ENCODE measurements at places on chromosomes 1 and 21.
A peak's percentile ranks its signal among the peaks of the same experiment; 100 is the strongest.

GRCh38 chr1:192543445-192543844 is 32.1 kb upstream of the RGS1 start:
- no peak for DNase-seq

- DNase-seq, result no peak
Observed at GRCh38 chr1:178642282-178642681, 82.8 kb upstream of the RALGPS2 start.

DNA sequence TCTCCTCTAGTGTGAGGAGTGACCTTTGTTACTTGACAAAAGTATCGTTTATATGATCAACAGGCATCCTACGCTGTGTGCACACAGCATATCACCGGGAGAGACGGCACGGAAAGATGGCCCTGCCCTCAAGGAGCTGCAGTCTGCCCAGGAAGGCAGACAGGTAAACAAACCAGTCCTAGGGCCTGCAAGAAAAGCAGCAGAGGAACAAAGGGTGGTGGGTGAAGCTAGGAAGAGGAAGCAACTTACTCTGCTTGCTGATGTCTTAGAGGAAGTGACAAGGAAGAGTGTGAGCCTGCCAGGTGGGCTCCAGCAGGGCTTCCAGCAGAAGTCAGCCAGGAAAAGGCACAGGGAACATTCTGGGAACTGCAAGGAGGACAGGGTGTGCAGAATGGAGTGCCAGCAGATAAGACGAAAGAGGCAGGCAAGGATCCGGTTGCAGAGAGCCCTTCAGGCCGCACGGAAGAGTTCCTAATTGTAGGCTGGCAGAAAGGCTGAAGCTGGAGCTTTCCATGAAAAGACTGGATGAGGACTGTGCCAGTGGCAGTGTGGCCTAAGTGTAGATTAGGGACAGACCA is 106.7 kb downstream of the SLC45A1 start:
- no peak for DNase-seq

- no peak for DNase-seq
Observed at GRCh38 chr1:183590244-183591191, at the start of gene NCF2. Gene NCF2, minus strand, starts transcription at chr1:183590459. Its CDS starts 130 bp downstream, at chr1:183590329.

DNA sequence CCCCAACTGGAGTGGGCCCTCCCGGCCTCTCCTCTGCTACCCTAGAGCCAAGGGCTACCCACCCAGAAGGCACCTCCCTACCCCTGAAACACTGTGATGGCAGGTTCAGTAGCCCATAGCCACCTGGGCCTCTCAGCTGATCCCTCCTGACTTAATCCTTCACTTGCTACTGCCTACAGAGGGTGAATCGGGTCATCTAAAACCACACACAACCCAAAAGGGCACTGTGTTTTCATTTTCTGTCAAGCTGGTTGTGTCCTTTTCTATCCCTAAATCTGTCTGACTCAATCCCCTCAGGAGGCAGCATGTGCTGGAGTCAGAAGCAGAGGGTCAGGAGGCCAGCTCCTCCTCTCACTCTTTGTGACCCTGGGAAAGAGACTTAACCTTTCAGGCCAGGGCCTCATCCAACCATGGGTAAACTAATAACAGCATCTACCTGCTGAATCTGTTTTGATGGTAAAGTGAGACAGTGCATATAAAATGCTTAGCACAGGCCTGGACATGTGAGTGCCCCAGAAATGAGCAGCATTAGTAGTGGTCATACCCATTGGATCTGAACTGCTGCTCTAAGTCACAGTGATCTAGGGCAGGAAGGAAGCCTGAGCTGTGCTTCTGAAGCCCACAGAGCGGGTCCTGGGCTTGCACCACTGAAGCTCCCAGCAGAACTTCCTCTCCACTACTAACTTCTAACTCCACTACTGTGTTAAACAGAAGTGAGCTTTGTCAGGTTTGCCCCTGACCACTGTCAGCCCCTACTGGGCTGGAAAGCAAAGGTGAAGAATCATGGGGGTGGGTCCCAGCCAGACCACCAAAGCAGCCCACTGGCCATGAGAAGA is 11.0 kb downstream of the PMVK start:
- DNase-seq, result no peak

DNA sequence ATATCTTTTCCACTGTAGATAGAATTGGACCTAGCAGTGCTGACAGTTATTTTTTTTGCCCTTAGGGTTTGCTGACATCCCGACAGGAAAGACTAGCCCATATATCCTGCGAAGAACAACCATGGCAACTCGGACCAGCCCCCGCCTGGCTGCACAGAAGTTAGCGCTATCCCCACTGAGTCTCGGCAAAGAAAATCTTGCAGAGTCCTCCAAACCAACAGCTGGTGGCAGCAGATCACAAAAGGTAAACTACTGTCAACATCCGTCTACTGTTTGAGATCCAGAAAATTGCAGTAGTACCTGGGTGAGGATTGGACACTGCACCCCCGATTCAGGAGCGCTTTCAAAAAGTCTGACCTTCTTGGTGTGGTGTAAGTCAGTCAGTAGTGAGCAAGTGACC is 55.8 kb downstream of the CENPF start:
- peak; percentile 34 for DNase-seq

DNA sequence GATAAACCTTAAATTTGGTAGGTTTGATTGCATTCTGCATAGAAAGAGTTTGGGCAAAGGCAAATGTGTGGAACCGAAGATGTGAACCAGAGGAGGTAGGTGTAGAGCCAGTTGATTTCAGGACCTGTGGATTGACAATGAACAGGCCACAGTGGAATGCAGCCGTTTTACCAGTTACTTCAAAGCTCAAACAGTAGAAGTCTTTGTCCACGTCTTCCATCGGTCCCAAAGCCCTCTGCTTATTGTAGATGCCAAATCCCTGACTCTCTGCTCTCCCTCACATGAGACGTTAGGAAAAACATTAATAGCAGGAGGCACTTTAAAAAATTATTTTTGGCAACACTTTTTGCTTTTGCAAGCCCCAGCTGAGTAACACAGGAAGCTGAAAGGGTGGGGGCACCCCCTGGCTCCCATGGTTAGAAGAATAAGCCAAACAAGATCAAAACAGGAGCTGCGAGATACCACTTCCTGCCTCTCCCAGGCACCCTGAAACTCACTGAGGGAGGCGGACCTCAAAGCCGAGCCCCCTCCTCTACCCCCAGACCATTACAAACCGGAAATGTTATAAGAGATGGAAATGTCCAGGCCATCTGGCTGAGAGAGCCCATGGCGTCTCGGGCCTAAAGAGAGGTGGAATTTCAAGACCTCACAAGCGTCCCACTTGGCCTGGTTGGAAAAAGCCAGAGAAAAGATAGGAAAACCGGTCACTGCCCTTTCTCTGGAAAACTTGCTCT is 13.5 kb downstream of the TRAF3IP3 start:
- DNase-seq, result peak; percentile 76

DNA sequence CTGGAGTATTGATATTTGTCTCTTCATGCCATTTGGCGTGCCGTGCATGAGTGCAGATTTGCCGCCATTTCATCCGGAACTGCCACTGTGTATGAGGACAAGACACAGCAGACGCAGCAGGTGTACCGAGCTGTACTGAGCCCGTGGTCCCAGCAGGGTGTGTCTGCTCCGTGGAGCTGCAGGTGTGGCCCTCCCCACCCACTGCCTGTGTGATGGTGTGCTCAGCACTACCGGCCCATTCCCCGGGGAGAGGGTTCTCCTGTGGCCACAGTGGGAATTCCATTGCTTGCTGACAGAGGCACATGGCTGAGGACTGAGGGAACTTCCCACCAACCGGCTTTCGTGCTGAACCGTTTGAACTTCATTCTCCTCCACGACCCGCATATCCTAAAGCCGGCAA is 34.3 kb upstream of the COL6A1 start:
- no peak for DNase-seq

- no peak for DNase-seq
Observed at GRCh38 chr1:25356848-25357247, 18.7 kb downstream of the TMEM50A start.

DNA sequence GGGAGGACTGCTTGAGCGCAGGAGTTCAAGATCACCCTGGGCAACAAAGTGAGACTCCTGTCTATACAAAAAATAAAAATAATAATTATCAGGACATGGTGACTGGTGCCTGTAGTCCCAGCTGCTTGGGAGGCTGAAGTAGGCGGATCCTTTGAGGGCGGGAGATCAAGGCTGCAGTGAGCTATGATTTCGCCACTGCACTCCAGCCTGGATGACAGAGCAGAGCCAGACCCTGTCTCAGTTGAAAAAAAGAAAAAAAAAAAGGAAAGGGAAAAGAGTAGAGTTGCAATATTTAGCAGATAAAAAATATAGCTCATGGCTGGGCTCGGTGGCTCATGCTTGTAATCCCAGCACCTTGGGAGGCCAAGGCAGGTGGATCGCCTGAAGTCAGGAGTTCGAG is 3.3 kb upstream of the S1PR1 start:
- DNase-seq, result no peak

DNA sequence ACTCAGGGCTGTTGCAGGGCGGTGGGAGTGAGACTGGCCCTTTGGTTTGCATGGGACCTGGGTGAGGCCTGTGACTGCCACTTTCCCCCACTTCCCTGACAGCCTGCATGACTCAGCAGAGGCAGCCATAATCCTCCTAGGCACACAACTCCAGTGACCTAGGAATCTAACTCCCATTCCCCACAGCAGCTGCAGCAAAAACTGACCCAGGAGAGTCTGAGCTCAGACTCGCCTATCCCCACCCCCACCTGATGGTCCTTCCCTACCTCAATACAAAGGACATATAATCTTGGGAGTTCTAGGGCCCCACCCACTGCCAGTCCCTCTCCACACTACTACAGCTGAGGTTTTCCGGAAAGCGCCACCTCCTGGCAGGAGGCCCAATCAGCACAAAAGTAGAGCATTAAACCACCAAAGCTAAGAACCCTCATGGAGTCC is 26.7 kb downstream of the NDC1 start:
- DNase-seq, result no peak

- peak; percentile 55 for DNase-seq
Observed at GRCh38 chr1:163535807-163536206, 214.1 kb downstream of the NUF2 start.

DNA sequence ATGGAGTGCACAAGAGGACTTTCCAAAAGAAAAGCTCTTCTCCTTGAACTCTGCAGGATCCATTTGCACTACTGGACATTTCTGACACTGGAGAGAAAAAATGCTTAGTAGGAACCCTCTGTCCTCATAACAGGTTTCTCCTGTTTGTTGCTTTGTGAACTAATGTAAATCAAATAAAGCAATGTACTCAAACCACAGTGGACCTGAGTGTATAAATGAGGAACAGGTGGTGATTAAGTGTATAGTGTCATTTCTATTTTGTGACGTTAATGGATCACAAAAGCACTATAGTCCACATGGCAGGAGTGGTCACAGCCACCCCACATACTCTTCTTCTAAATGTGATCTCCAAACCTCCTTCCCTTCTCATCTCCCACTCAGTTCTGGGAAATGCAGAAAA is 268.4 kb upstream of the DUSP10 start:
- no peak for DNase-seq

DNA sequence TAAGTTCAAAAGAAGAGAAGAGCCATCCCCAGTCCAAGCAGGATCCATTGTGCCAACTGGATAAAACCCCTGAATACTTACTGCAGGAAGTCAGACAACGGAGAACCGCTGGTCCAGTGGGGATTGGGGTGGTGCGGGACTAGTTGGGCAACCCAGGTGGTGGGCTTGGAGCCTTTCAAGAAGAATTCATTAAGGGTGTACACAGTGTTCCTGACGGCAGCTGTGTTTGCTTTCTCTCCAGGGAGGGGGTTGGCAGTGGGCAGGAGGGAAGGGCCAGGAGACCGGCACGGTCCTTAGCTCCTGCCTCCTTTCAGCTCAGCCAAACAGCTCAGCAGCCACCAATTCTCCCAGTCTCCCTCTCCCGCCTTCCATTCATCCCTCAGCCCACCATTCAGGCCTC is 7.1 kb upstream of the CDK18 start:
- DNase-seq, result no peak

DNA sequence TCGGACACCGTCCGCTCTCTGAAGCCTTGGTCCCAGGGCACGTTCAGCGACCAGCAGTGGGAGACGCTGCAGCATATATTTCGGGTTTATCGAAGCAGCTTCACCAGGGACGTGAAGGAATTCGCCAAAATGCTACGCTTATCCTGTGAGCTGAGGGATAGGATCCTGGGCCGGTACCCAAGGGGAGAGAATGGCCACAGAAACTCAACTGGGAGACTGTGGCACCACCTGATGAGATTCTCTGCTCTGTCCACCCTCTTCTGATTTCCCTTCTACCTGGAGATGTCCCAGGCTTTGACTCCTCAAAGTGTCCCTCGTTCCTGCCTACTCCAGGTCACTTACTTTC is 855 bp downstream of the CD1D start:
- DNase-seq, result no peak

- DNase-seq, result no peak
Observed at GRCh38 chr1:205229916-205230700, 2.4 kb downstream of the TMCC2 start.

- DNase-seq, result no peak
Observed at GRCh38 chr1:187878883-187879282, 1050.1 kb downstream of the PLA2G4A start.

DNA sequence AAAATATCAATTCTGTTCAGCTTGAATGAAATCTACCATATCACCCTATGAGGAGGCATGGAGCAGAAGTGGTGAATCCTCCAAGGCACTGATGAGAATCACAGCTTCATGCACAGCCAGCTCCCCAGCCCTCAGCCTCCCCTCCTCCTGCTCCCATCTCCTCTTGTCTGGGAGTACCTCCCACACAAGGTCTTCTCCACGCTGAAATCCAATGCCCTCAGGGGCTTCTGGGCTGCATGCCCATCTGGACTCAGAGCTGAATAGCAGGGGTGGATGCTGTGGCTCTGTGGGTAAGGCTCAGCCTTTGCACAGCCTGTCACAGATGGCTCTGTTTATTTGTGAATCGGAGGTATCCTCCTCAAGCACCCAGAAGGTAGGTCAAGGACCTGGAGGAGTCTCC is 48.6 kb downstream of the KCNC4 start:
- no peak for DNase-seq
